ENCODE measurements at places on chromosomes 7 and 10.

DNA sequence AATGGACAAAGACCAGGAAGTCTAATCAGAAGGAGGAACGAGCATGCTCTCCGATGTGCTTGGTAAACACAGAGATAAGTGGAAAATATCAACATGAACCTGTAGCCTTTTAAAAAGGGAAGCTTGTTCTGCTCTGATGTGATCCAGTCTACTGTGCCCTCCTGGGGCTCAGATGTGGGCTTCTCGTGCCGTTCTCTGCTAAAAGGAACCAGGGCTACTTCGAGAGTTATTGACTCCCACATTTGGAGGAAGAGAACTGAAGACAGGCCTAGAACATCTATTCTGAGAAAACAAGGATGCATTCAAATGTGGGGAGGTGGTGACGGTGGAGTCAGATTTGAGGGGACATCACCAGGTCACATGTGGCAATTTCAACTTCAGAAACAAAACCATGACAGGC, 325.4 kb downstream of the GLRX3 start:
- no peak for DNase-seq

DNA sequence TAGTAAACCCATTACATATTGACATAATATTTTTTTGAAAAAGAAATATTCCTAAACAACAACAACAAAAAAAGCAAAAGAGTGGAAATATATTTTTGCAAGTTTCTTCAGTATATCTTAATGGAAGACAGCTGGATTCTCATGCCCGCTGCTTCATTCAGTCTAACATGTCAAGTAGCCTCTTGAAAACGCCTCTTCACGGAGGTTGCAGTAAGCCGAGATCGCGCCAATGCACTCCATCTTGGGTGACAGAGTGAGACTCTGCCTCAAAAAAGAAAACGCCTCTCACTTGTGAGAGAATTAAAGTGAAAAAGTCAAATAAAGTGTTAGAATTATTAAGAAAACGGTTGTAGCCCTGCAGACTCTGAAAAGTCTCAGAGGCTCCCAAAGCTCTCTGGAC, 1.3 kb downstream of the CUTC start:
- no peak for DNase-seq

DNA sequence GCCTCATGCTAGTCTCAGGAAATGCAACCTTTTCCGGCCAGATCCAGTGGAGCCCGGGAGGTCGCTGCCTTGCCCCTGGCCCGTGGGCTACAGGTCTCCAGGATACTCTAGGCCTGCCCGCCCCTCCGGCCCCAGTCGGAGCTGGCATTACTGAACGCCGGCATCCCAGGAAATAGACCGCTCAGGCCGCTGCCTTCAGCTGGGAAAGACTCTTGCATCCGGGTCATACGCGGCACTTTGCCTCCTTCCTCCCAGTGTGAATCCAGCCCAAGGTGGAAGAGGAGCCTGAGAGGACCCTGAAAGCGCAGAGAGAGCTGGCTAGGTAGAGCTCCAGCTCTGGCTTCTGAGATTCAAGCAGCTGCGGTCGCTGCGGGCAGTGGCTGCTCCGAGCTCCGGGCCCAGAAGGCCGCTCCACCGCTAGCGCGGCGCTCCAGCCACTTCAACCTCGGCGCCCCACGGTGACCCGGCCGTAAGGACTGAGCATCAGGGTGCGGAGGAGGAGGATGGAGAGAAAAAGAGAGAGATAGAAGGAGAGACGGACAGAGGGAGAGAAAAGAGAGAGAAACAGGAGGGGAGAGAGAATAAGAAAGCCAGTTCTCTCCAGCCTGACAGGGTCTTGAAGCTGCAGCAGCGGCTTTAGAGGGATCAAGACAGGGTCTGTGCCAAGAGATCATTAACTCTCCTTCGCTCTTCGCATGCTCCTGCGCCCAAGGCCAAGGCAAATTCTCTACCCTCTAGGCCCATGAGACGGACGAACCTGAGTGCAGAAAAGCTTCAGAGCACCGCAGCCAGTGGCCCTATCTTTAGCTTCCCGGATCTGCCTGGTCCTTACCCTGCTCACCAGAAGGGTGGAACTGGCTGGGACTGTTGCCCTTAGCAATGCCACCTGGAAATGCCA, 1.8 kb upstream of the HOXA10 start:
- no peak for DNase-seq

DNA sequence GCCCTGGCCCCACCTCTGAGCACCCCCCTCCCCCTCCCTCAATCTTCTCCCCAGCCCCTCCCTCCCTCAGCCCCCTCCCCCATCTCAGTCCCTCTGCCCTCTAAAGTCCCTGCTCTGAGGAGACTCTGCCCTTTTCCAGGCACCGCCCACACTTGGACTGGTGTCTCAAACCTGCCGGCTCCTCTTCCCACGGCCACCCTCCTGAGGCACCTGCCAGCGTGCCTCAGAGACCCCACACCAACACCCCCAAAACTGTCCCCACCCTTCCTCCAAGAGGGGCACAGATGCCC, 34.6 kb upstream of the HSPB1 start:
- DNase-seq: no peak

GRCh38 chr10:77269163-77269562, 368.4 kb downstream of the KCNMA1 start:
- DNase-seq: no peak

DNA sequence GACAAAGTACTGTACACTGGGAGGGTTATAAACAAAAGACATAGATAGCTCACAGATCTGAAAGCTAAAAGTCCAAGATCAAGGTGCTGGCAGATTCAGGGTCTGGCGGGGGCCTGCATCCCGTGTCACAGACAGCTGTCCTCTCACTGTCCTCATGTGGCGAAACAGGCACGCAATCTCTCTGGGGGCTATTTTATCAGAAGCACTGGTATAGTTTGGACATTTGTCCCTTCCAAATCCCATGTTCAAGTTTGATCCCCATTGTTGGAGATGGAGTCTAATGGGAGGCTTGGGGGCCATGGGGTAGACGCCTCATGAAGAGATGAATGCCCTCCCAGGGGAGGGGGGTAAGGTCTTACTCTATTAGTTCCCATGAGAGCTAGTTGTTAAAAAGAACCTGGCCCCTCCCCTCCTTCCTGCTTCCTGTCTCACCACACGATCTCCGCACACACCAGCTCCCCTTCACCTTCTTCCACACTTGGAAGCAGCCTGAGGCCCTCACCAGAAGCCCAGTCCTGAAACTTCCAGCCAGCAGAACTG, 72.5 kb upstream of the UCN3 start:
- no peak for DNase-seq

- peak; percentile 29 for DNase-seq
Measured at GRCh38 chr10:106189292-106189691, 975.2 kb downstream of the SORCS1 start.

DNA sequence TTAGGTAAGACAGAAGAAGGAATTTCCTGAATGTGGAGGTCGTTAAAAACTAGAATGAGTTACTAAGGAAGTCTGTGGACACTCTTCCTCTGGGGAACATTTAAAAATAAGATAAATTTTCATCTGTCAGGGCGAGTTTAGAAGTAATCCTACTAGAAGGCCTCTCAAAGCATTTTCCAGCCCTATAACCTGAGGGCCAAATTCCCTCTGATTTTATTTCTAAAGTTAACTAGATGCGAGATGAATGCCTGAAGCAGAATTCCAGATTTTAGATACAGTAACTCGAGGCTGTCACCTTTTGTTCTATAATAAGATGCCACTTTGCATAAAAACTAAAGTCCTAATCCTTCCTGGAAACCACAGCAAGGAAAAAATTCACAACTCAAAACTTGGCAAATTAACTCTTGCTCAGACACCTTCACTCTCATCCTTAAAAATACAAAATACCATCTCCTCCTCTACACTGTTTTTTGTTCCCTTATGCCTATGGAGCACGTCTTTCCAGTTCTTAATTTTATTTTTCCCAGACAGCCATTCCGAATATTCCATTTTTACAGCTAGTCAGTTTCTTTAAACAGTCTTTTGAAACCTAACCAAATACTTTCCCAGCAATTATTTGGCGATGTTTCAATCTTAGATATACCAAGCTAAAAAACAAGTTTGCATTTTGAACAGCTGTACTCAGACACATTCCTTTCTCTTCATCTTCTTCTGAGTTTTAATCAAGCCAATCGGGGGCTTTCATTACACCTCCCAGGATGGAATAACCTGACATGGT, 420.7 kb upstream of the NFE2L3 start:
- DNase-seq: peak; percentile 12

DNA sequence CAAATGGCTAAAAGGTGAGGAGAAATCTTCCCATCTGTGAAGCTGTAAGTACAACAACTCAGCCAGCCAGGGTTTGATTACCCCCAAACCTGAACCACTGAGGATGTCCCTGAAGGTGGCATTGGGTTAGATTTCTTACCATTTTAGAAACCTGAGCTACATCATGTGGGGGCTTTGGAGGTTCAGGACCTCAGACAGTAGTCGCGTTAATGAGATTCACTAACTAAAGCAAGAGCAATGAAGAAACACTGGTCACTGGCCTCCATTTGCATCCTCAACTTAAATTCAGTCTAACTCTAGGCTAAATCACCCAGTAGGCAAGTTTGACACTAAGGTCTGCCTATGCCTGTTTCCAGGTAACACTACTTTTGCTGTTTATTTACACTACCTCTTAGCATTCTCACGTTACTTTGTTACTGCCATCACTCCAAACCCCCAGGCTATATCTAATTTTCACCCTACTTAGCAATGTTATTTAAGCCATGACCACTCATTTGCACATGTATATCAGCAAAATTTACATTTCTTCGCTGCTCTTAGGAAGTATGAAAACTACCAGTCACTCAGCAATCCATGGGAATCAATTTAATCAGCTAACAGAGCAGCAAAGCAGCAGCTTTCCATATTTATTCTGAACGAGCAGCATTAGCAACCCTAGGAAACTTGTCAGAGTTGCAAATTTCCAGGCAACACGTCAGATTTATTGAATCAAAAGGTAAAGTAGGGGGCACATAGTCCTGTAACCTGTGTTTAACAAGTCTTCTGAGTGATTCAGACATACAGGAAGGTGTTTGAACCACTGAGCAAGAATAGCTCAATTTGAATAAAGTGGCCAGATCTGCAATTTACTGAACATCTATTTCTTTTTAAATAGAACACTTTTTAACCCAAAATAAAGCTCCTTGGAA, 788.4 kb upstream of the SORCS1 start:
- DNase-seq: no peak

DNA sequence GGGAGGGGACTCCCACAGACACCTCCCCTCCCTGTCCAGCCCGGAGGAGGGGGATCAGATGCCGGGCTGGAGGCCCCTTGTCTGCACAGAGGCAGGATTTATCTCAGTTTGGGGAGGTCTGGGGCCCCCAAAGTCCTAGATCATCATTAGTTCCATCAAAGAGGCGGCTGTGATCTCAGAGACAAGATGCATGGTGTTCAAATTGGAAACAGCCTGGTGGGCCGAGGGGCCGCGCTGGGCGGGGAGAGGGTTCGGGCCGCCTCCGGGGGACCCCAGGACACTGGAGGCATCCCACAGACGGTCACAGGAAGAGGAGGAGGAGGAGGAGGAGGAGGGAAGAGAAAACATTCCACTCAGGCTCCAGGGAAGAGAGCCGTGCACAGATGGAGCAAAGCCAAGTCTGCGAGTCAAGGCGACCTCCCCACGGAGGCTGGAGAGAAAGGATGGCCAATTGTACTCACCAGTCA, 69.5 kb upstream of the CUX1 start:
- no peak for DNase-seq

DNA sequence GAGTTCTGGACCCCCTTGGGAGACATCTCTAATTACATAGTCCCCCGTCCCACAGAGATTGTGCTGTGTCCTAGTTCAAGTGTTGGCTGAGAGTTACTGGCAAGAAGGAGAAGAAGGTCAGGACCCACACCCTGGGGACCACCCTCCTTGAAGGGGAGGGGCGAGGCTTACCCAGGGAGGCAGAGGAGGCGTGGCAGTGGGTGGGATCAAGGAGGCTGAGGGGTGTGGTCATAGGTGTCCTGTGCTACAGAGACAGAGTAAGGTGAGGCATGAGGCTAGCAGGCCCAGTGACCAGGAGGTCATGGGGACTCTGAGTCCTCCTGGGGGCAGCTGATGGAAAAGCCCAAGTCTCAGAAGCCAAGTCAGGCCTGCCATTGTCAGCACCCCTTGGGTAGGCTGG, 29.4 kb upstream of the ADCYAP1R1 start:
- DNase-seq: no peak

GRCh38 chr10:15588635-15589508, 130.8 kb downstream of the ITGA8 start:
- DNase-seq: peak; percentile 58

DNA sequence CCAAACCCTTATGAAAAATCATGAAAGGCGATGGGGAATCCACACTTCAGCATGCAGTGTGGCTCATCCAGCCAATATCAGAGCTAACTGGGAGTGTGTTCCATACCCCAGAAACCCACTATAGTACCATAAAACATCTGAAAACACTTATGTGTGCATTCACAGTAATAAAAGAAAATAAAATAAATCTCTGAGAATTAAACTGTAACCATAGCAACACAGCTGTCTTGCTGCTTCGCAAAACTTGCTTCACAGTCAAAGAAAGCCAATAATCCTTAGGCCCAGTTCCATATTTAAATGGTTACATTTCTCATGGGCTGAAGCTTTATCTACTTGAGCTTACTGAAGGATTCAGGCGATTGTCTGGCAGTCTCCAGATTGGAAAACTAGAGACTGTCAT, 19.9 kb upstream of the POLR1F start:
- DNase-seq: no peak

DNA sequence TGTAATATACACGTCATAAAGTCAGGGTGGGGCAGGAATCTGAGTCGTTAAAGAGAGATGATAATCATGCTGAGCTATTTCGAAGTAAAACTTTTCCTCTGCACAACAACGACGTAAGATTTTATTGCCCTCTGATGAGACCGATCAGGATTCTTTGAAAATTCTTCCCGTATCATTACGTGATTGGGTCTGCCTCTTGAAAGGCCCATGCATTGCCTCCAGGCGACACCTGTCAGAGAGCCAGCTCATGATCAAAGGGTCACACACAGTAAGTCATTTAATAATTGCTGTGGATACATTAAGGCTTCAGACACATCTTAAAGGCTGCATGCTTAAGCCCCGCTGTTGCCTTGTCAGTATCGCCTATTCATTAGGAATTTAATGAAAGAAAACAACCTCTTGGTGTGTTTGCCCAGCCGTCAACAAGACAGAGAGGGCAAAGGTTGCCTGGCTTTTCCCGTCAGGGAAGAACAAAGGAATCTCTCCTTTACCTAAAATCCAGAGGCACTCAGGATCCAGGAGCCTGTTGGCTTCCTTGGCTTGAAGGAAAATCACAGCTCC, 189.0 kb upstream of the SH2B2 start:
- DNase-seq: peak; percentile 21

- DNase-seq: no peak
Measured at GRCh38 chr10:94983555-94983954, 45.1 kb downstream of the CYP2C9 start.

GRCh38 chr10:109115179-109115578, 808.1 kb downstream of the XPNPEP1 start:
- no peak for DNase-seq

- DNase-seq: no peak
Measured at GRCh38 chr10:33489501-33490176, 155.2 kb upstream of the NRP1 start.

DNA sequence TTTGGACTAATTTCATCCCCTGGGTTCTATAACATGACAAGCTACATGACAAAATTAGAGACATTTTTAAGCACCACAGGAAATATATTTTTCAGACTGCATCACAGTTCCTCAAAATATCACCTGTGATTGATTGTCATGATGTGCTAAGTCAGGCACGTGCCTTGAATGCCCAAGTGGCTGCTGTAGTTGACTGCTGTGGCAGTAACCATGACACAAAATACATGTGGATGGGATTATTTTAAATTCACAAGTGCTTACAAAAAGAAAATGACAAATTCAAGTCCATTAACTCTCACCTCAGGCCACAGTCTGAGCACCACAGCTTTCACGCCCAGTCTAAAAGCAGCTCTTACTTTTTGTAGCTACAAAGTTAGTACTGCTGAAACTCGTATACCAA, 45.5 kb downstream of the TNPO3 start:
- DNase-seq: no peak

All from fibroblast of skin of right biceps (primary cell).